ENCODE measurements at places on chromosomes 12 and 14. TPM values are rescaled to one million over a fixed set of nuclear protein-coding genes. Genes with fewer than 3 reads are reported as not detected.

The KLHL33 gene
- 0.04 TPM for total RNA-seq

The MGAT4C gene
- not detected for total RNA-seq

The EML5 gene
- total RNA-seq: 1.4 TPM

The PLD4 gene
- 0.80 TPM for total RNA-seq

The PTCSC3 gene
- total RNA-seq: not detected

The DACT1 gene
- 0.32 TPM for total RNA-seq

The MUCL1 gene
- total RNA-seq: not detected

The VWF gene
- 53.7 TPM for total RNA-seq

The SLC25A47 gene
- total RNA-seq: not detected

The NRL gene
- total RNA-seq: 1.1 TPM

The ZFYVE1 gene
- total RNA-seq: 10.7 TPM

The CAPS2 gene
- total RNA-seq: 5.8 TPM

The GARIN6 gene
- not detected for total RNA-seq

The NFE2 gene
- not detected for total RNA-seq

The MORN3 gene
- total RNA-seq: 0.08 TPM

The RFX4 gene
- not detected for total RNA-seq

The PDE3A gene
- 0.56 TPM for total RNA-seq

The RIPK3 gene
- total RNA-seq: 10.5 TPM

The CCDC175 gene
- total RNA-seq: not detected

The LRP1-AS gene
- not detected for total RNA-seq

The LMNTD1 gene
- total RNA-seq: 0.32 TPM

The KRT6C gene
- total RNA-seq: 2,886 TPM

The ETV6 gene
- total RNA-seq: 23.4 TPM

The ARHGAP9 gene
- total RNA-seq: 2.0 TPM

The MDGA2 gene
- total RNA-seq: not detected

The COQ10A gene
- total RNA-seq: 3.1 TPM

The ENDOU gene
- 66.9 TPM for total RNA-seq

The SERPINA9 gene
- 0.12 TPM for total RNA-seq

The RBM19 gene
- 21.7 TPM for total RNA-seq

The BRMS1L gene
- total RNA-seq: 6.9 TPM

The FOXA1 gene
- total RNA-seq: 14.6 TPM

The KLC1 gene
- total RNA-seq: 80.3 TPM

The FAM90A1 gene
- total RNA-seq: 0.16 TPM

The OVCH1 gene
- total RNA-seq: not detected

The PIK3C2G gene
- 5.8 TPM for total RNA-seq

The PRIMA1 gene
- 1.8 TPM for total RNA-seq

The RND1 gene
- total RNA-seq: 2.6 TPM

The SAMD15 gene
- 0.88 TPM for total RNA-seq

The NTN4 gene
- 5.5 TPM for total RNA-seq

The TAS2R43 gene
- total RNA-seq: 0.84 TPM

The CCDC85C gene
- 50.2 TPM for total RNA-seq

The NINJ2 gene
- total RNA-seq: 2.9 TPM

The SVOP gene
- not detected for total RNA-seq

The C12orf50 gene
- total RNA-seq: not detected

The DHRS1 gene
- total RNA-seq: 110 TPM

The ABHD4 gene
- 31.0 TPM for total RNA-seq

The SLC4A8 gene
- total RNA-seq: 0.20 TPM

The SLC38A4 gene
- total RNA-seq: 2.4 TPM
